ENCODE measurements at places on chromosomes 3 and 15.

DNA sequence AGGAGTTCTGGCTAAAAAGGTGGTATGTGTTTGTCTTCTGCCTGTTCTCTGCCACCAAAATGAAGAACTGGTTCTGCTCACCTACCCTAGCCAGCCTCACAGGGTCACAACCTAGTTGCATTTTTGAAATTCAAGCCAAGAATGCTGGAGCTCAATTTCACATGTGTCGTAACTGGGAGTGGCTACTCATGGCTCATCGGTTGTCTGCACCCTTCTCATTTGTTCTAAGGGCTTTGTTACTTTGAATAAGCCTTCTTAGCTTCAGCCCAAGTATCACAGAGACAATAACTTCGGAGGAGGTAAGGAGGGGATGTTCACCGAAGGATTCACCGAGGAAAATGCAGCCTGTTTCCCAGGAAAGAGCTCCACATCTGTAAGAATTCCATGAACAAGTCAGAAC is 134.3 kb upstream of the RARB start:
- DNase-seq = no peak

DNA sequence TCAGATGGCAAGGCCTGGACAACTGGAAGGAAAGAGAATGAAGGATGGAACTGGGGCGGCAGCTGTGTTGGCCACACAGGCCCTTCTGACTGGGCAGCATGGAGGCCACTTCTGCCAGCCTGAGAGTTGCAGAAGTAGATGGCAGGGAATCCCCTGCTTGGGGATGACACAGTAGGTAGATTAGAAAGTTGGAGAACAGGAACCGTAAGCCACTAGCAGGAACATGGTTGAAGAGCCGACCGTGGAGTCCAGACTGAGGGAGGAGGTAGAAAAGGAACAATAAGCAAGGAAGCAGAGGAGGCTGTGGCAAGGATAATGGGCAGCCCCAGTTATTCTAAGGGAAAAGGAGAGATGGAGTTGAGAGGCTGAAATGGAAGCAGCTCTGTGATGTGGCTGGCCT is 26.4 kb upstream of the ZNF774 start:
- DNase-seq = no peak

DNA sequence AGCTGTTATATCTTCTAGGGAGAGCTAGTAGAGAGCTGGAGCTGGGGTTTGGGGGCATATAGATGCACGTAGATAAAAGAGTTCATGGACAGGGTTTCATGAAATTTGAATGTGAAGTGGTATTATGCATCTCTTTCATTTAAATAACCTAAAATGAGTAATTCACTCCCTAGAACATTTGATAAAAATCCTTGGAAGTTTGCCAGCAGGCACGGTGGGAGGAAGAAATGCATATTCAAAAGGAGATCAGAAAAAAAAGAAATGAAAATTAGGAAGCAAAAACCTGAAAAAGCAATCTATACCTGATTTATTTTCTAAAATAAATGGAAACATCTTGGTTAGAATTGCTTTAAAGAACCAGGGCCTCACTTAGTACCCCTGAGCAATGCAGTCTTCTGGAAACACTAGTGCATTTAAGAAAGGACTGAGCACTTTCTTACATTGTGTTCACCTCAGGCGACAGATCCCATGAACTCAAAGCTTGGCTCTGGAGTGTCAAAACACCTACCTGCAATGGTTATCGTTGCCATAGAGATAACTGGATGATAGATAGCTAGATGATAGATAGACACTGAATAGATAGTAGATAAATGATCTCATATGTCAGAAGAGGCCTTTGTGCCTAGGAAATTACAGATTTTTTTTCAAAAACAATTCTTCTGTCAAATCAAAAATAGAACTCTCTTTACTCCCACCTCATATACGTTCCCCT is 458.6 kb upstream of the THRB start:
- no peak for DNase-seq

DNA sequence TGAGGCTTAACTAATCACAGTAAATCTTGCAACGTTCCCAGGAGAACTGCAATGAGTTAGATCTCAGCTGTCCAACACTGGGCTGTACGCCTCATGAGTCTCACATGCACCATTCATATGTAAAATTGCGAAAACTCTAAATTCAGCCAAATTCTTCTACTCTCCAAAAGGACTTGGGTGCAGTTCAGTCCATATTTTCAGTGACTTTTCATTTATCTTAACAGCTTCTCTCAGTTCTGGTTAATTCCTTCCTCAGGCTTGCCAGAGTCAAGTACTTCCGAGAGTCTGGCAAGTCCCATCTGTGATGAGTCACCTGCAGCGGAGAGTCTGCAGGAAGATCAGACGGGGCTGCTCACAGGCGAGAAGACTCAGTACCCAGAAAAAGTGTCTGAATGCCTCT is 11.5 kb downstream of the CCDC80 start:
- DNase-seq = no peak

DNA sequence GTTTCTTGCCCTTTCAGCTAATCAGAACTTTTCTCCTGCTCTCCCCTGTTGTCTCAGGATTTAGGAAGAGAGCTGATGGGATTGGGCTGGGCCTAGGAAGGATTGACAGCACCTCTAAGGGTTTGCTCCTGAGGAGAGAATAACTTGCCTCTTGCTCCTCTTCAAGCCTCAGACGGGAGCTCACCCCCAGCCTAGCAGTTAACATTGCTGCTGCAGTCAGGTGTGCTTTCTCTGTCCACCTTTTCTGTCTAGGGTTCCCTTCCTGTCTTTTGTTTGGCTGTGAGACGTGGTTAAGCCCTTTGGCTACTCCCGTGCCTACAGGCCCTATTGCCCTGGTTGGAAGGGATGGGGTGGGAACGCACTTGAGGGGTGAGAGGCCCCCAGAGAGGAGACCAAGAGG is 20.1 kb downstream of the TMEM108 start:
- DNase-seq = no peak

DNA sequence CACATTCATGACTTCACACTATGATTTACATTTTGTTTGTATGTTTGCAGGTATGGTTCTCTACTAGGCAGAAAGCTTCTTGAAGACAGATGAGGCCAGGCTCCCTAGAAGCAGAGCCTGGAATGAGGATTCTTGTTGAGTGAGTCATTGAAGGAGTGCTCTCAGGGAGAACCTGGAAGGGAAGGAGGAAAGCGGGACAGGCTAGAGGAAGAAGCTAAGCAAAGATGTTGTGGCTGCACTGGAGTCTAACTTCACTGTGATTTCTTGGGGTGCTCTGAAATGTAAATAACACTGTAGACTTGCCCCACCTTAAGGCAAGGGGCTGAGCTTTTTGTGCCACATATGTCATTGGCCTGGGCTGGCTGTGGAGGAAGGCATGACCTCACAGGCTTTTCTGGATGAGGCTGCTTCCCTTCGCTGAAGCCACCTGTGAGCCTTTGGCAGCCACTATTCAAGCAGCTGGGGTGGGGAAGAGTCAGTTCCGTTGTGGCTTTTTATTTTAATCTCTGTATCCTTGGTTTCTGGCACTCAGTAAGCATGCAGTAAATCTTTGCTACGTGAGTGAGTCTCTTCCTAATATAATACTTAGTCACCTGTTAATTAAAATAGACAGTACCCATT is 307.3 kb downstream of the SV2B start:
- no peak for DNase-seq

GRCh38 chr3:161265916-161266571 is 44.9 kb downstream of the NMD3 start:
- DNase-seq = no peak

GRCh38 chr15:81531109-81531592 is 157.1 kb upstream of the TMC3 start:
- DNase-seq = no peak

DNA sequence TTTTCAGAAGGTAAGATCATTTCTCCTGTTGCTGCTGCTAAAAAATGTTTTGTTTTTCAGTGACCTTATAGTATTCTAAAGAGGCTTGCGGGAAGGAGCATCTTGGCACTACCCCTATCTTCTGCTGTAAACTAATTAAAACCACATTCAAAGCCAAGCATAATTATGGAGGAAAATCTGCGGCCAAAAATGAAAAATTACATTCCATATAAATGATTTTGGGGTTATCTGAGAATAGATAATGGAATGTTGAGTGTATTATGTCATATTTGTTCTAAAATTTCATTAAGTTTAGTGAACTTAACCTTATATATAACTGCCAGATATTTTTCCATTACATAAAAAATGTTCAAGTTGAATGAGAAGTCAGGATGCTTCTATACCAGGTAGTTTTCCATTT is 170.4 kb upstream of the TMC3 start:
- no peak for DNase-seq

GRCh38 chr15:93583968-93584367 is 495.0 kb upstream of the RGMA start:
- no peak for DNase-seq

GRCh38 chr3:82080792-82081191 is 319.3 kb upstream of the GBE1 start:
- no peak for DNase-seq

DNA sequence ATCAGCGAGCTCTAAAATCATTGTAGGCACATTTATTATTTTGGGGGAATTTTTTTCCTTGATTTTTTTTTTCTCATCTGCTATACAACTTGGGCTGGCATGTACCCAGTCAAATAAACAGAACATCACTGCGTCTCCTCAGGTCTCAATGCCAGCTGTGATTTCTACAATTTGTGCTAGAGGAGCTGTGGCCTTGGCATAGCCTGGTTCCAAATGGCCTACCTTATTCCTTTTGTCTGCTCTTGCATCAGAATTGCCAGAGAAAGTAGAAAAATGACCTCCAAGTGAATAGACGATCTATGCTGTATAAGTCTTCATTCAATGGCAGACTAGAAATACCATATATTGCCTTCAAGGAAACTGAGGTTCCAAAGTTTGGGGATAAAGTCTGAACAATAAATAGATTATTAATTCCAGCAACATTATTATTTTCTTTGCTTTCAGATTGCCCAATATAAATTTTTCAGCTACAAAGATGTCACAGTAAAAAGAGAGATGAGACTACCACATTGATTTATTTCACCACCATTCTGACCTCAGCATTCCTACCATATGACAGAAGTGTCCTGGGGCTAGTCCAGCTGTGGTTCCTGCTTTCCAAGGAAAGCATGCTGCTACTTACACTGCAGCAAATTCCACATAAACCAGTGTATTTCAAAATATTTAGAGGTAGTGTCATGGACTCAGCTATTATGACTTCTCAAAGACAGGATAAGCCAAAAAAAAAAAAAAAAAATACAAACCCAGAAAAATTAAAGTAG is 493.9 kb upstream of the ZNF385D start:
- no peak for DNase-seq

DNA sequence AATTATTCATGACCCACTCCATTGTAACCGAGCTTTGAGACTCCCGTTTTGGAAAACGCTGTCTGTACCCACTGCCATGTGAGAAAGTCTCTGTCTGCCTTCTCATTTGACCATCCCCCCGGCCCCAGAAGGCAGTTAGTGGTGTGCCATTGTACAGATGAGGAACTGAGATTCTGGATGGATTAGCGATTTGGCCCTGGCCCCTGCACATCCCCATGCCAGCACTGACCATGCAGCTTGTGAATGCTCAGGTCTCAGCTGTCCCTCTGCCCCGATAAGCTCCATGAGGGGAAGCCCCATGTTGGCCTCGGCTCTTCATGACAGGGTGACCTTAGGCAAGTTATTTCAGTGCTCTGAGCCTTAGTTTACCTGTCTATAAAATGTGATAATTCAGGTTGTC is 153.0 kb upstream of the SMAD3 start:
- DNase-seq = no peak

All from stimulated activated CD4-positive, alpha-beta T cell treated with anti-CD3 and anti-CD28 coated beads, Interleukin-1b, Interleukin-23, amount 100 ng/mL, for 24 hours (primary cell).